Stomach (tissue), 19 donors: ENCODE measurements at places on chromosomes 5 and 9. TPM values are rescaled to one million over a fixed set of nuclear protein-coding genes. Genes with fewer than 3 reads are reported as not detected.

DNA sequence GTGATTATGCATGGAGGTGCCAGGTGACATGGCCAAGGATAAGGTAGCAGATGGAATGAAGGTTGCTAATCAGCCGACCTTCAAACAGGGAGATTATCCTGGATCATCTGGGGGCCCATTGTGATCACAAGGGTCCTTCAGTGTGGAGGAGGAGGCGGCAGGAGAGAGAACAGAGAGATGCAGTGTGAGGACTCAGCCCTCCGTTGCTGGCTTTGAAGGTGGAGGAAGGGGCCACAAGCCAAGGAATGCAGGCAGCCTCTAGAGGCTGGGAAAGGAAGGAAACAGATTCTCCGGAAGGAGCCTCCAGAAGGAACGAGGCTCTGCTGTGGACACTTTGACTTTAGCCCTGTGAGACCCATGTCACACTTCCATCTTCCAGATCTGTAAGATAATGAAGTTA, 27.4 kb upstream of the EEIG1 start:
- H3K27ac ChIP-seq, result peak overlapping the region; percentile 72
- peaks cover 23% of the 10 kb centered on the region for H3K4me1 ChIP-seq
- no peak overlapping the region for H3K4me3 ChIP-seq
- H3K36me3 ChIP-seq, result no peaks in the 10 kb centered on the region
- no peaks in the 10 kb centered on the region for H3K27me3 ChIP-seq
- no peak for DNase-seq

GRCh38 chr5:5344606-5345005, 77.9 kb upstream of the ICE1 start:
- no peaks in the 10 kb centered on the region for H3K36me3 ChIP-seq
- H3K4me3 ChIP-seq, result no peak overlapping the region
- peaks cover 5% of the 10 kb centered on the region for H3K4me1 ChIP-seq

APBA1 gene
- polyA plus RNA-seq, result 0.76 TPM

DNA sequence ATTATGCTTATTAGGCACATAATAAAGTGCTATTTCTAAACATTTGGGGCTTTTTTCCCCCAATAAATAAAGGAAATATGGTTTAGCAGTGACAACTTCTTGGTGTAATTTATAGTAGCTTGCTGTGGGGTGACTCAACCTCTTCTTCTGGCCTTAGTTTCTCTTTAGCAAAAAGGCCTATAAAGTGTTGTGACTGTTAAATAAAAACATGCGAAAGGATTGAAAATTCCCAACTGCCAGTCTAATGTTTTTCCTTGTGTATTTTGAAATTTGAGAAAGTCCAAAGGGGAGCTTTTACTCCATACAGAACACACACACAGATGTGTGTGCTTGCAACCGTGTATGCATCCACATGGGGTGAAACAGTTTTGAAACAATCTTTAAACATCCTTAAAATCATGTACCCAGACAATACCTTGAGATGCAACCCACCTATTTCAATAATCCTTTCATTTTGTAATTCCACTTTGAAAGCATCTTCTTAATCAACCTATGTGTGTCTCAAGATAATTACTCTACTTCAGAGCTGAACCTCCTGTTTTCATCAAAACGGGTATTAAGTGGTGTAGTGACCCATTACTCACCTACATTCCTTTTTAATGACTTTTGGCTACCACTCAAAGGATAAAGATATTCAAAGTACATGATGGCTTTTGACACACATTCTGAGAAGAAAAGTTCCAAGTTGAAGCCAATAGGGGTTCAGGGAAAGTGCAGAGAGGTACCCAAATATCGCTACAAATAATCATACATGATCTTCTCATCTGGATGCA, 123.8 kb downstream of the DROSHA start:
- H3K4me3 ChIP-seq, result no peak overlapping the region
- peaks cover 18% of the 10 kb centered on the region for H3K36me3 ChIP-seq
- no peak for DNase-seq
- H3K27me3 ChIP-seq, result no peaks in the 10 kb centered on the region
- no peak overlapping the region for H3K27ac ChIP-seq

OR13C3 gene
- not detected for polyA plus RNA-seq

DNA sequence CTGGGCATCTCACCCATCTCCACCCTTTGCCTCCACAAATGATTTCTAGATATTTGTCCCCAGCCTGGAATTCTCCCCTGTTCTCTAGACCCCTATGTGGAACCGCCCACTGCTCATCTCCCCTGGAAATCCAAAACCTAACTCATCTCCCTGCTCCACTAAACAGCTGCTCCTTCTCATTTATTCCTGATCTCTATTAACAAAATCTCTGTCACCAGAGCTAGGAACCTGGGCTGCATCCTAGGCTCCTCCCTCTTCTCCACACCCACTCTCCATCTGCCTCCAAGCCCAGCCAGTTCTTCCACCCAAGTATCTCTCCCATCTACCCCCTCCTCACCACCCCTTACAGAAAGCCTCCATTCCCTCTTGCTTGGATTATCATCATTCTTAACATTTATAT, 24.0 kb upstream of the SYNPO start:
- H3K27ac ChIP-seq, result peak overlapping the region; percentile 89
- H3K27me3 ChIP-seq, result no peaks in the 10 kb centered on the region
- H3K4me1 ChIP-seq, result peaks cover 76% of the 10 kb centered on the region
- no peak overlapping the region for H3K4me3 ChIP-seq
- no peaks in the 10 kb centered on the region for H3K36me3 ChIP-seq
